ENCODE measurements at places on chromosomes 5 and 9.

DNA sequence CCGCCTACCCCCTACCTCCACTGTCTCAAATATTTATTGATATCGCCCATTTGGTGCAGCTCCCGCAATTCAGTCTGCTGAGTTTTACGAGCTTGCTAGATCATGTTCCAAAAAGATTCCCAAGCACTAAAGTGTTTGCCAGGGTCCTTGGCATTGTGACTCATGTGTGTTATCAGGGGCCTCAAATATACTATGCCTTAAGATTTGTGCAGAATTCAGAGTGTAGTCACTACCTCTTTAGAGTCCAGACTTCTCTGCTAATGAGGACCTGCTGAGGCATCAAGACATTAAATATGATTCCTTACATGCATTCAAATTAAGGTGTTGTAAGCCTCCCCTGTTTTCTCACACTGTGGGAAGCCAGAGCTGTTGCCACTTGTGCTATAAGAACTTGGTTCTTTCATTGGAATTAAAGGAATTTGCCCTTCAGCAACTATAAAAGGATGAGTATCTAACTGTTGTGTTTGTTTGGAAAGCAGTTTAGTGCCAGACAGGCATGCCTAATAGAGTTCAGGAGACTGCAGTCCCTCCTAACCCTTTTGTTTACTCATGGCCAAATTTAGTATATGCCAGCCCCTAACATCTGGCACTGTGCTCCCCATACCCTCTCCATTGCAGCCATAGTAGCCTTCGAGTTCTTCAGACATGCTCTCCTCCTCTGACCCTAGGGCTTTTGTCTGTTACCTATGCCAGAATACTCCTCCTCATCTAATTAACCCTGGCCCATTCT lies 316.4 kb downstream of the NR3C1 start:
- DNase-seq, result no peak

GRCh38 chr5:14038341-14038959 lies 94.0 kb upstream of the DNAH5 start:
- DNase-seq, result no peak

GRCh38 chr5:155313518-155313917 lies 300.0 kb downstream of the KIF4B start:
- no peak for DNase-seq

- no peak for DNase-seq
Measured at GRCh38 chr5:116032991-116033390, 719 bp downstream of the ARL14EPL start.

GRCh38 chr9:21923694-21924093 lies 70.5 kb downstream of the CDKN2A start:
- DNase-seq, result no peak

- DNase-seq, result no peak
Measured at GRCh38 chr5:120555345-120555744, 91.2 kb downstream of the PRR16 start.

DNA sequence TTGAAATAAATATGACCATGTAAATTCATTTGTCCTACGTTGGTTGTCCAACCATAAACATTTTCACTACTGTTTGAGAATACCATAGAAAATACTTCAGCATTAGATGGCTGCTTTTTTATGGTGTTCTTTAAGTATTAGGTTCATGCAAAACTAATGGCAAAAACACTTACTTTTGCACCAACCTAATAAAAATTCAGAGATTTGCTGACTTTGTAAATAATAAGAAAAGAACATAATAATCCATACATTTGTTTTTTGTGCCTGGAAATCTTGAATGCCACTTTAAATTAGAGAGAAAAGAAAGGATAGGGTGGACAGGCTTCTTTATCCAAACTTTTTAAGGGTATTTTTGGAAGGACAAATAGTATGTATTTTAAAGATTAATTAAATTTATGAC lies 719.7 kb upstream of the TYRP1 start:
- no peak for DNase-seq

DNA sequence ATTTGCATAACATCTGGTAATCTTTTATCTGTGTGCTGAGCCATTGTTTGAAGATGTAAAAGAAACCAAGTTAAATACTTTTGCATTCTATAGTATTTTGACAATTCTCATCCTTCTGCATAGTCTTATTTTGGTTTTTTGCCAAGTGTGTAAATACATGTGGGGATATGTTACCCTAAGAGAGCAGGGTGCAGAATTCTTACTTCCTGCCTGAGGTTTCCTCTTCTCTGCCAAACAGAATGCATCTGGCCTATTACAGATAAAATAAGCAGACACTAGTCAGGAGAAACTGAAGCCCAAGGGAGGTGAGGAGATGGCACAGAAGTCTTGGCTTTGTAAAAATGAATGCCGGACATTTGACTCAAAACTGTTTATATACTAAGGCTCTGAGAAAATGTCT lies 462.1 kb downstream of the TMEM38B start:
- no peak for DNase-seq

- no peak for DNase-seq
Measured at GRCh38 chr9:71589612-71590011, 178.7 kb downstream of the CEMIP2 start.

- no peak for DNase-seq
Measured at GRCh38 chr5:4097199-4097598, 501.6 kb downstream of the IRX1 start.

GRCh38 chr5:119070578-119070827 lies 384 bp upstream of the DMXL1 start:
- DNase-seq, result no peak

DNA sequence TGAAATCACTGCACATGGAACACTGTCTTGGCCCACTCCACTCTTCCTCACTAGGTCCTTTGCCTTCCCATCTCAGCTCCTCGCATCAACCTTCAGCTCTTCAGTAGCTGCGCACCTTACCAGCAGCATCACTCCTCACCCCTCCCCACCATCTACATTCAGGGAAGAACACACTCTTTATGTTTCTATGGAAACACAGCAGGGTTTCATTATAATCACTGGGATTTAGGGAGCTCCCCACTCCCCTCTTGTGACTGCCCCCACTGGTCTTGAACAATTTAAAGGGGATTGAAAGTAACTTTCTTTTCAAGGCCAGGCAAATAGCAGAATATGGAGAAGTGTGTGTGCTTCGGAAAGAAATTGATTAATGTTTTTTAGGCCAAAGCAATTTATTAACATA lies 111.2 kb downstream of the INSYN2B start:
- DNase-seq, result no peak

DNA sequence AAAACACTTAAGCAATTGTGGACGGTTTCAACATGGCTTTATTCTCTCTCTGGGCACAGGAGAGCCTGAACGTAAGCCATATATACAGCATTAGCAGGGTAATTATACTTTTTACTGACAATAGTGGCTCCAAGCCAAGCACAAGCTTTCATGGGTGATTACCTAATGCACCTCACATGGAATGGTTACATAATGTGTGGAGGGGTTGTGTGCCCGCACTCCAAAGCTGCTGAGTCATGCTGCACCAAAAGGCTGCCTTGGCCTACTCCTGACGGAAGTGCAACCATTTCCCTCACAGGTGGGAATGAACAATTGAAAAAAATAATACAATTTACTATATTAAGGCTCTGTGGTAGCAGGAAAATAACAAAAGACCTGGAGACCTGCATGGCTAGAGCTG lies 86.5 kb upstream of the ATP10B start:
- no peak for DNase-seq

GRCh38 chr9:81293651-81294050 lies 395.7 kb downstream of the TLE1 start:
- no peak for DNase-seq

DNA sequence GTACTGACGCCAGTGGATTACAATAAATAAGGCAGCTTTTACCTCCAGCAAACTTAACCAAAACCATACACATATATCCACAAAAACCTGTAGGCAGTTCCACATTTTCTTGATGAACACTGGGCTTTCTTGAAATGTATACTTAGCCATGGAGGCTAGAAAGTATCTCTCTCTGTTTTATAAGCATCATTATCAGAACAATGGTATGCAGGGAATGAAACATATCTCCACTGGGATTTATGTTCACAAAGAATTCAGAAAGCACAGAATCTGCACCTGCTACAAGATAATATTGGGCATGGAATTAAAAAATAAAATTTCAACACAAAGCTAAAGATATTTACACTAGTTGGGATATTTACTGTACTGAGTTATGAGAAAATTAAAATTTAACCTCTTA lies 126.1 kb upstream of the RASA1 start:
- DNase-seq, result no peak

Data from stimulated activated CD8-positive, alpha-beta memory T cell treated with anti-CD3 and anti-CD28 coated beads, Interleukin-15, amount 100 ng/mL, for 4 hours (primary cell).